ENCODE measurements at places on chromosomes 2 and 18.

GRCh38 chr2:224252631-224253030 lies 149.3 kb downstream of the FAM124B start:
- DNase-seq, result no peak

DNA sequence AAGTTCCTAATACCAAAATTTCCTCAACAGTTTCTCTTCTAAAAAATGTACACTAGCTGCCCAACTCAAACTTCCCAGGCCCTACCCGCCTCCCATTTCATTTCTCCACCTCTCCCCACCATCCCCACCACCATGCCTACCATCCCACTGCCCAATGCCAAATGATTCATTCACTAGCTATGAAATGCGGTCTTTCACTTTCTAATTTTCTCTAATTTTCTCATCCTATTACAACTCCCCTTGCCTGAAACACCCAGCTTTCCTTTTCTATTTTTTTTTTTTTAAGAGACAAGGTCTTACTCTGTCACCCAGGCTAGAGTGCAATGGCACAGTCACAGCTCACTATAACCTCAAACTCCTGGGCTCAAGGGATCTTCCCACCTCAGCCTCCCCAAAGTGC lies 38.4 kb downstream of the KIDINS220 start:
- DNase-seq, result no peak

DNA sequence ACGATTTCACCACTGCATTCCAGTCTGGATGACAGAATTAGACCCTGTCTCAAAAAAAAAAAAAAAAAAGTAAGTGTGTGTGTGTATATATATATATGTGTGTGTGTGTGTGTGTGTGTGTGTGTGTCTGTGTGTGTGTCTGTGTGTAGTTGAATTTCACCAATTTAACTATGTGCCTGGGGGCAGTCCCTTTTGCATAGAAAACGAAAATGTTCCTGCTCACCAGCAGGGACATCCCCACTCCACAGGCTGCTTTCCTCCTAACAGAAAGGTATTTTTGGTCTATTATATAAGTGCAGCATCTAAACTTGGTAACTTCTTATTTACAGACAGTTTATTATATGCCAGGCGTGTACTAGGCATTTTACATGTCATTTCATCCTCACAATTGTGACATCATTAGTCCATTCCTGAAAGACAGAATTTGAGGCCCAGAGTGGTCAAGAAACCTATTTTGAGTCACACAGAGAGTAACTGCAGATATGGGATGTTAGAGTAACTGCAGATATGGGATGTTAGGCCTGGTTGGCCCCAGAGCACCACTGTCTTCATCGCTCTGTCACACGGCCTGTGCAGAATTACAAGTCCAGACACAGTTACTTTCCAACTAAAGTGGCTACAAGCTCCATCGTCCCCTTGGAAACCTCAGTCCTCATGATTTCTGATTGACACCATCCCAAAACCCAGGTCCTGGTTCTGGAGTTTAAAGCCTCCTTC lies 9.3 kb upstream of the TTL start:
- DNase-seq, result no peak

GRCh38 chr18:55853268-55853667 lies 265.3 kb upstream of the TCF4 start:
- no peak for DNase-seq

DNA sequence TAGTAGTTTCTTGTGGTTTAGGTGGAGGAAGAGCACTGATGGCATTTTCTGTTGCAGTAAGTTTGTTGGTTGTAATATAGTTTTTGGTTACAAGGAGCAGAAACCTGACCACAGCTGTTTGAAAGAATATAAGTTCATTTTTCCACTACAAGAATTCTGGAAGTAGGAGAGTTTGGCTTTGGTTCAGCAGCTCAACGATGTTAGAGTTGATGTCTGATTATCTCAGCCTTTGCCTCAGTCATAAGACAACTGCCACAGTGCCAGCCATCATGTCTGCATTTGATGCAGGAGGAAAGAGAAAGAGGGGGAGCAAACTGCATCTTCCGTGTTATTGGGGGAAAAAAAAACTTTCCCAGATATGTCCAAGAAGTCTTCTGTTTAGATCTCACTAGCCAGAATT lies 119.1 kb downstream of the LYPD1 start:
- DNase-seq, result no peak

- no peak for DNase-seq
These were observed 5.7 kb downstream of the SLC40A1 start for GRCh38 chr2:189574793-189575475.

GRCh38 chr2:20148426-20148922 lies 76.5 kb downstream of the SDC1 start:
- no peak for DNase-seq

- no peak for DNase-seq
These were observed 53.5 kb downstream of the PPIG start for GRCh38 chr2:169637620-169638019.

DNA sequence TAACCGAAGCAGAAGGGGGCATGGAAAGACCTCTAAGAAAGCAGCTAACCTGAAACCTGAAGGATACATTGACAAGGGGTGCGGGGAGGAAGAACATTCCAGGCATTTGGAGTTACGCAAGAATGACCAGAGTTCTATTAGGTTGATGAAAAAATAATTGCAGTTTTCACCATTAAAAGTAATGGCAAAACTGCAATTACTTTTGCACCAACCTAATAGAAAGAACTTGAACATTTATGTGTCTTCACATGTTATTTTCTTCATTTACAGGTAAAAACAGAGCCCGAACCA lies 110.5 kb downstream of the LYPD6B start:
- no peak for DNase-seq

GRCh38 chr2:128639693-128640092 lies 321.0 kb upstream of the HS6ST1 start:
- no peak for DNase-seq

GRCh38 chr2:160294339-160294803 lies 94.3 kb upstream of the ITGB6 start:
- DNase-seq, result no peak

DNA sequence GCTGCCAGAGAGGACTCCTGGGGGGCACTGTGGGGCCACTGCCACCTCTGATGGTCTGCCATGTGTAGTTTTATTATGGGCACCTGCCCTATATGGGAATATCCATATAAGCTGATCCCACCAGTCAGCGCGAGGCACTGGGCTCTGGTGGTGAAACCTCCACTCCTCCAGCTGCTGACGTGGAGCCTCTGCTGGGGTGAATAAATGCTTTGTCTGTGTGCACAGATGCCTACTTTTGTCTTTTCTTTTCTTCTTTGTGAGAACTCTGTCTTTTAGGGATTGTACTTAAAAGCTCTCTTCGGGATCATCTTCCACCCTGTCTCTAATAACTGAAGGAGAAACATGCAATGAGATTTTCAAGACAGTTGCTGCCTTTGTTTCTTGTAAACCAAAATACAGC lies 68.9 kb upstream of the NCK2 start:
- no peak for DNase-seq

DNA sequence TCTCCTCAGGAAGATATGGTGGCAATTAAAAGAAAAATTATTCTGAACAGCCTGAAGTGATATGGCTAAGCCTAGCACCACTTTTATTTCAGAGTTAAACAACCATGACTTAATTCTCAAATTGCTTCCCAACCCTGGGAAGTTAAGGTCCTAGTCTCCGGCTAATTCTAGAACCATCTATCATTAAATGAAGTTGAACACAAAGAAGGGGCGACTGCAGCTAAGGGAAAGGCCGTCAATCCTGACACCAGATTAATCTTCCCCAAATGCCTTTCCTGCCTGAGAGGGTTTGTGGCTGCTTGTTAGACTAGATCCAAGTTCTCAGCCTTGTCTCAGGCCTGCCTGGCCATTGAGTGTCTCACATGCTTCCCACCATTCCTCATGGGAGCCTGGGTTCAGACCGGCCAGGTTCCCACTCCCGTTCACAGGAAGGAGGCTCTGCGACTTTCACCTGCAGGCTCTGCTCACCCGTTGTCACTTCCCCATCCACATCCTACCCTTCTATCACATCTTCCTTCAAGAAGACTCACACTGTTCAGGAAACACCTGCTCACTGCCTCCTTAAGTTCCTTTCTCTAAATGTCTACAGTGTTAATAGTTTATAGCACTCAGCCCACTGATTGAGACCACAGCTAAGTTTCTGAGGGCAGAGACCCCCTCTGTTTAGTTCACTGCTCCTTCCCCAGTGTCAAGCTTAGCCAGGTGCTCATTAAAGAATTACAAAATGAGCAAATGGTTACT lies 282.9 kb upstream of the REV1 start:
- DNase-seq, result no peak

- no peak for DNase-seq
These were observed 64.9 kb downstream of the LPIN2 start for GRCh38 chr18:2948038-2948437.

DNA sequence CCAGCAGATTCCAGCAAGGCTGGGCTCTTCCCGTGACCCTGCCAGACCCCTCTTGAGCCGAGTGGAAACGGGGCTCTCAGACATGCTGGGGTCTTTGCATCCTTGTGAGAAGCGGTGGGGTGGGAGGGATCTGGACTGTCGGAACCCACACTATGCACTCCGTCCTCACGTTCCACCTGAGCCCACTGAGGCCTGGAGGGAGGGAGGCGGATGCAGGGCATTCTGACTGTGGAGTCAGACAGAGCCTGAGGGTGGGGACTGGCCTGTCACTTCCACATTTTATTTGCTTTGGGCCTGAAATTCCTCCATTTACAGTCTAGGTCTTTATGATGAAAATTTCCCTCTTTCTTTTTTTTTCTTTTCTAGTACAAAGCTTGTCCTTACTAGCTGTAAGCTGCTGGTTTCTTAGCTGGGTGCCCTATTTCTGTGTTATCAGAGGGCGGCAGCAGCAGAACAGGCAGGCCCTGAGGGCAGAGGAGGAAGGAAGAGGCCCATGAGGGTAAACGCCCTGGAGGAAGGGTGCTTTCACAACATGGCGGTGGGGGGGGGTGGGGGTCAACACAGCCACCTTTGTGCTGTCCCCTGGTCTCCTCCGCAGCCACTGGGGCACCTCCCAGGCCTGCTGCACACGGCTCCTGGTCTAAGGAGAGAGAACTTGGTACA lies 373.5 kb upstream of the MYT1L start:
- no peak for DNase-seq

DNA sequence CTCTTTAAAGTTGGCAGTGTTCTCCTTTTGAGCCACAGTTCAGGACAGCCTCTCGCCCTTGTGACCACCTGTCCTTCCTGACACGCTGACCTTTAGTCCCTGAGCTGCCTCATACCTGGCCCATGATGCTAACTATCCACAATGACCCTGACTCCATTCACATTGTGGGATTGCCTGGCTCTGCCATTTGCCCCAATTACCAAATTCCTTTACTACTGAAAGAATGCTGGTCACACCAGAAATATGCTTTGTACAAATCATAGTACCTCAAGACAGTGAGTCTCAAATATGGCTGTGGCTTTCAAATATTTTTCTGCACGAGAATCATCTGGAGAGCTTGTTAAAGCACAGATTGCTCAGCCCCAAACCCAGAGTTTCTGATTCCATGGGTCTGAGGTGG lies 54.2 kb downstream of the LTBP1 start:
- no peak for DNase-seq

DNA sequence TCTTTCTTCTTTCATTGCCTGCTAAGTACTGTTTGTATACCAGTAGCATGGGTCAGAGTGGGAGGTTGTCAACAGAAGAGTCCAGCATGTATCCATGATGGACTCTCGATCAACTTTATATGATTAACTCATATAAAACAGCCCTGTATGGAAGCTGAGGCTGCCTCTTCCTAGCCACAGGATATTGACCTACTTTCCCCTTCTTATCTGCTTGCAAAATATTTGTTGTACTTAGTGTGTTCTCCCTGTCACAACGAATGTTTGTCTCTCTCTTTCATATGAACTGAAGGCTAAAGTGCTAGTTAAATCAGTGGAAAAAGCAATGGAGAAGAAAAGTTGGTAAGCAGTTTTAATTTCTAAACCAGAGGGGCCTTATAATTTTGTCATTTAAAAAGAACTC lies 17.8 kb downstream of the MYO1B start:
- DNase-seq, result no peak

GRCh38 chr2:42602876-42603219 lies 34.4 kb downstream of the MTA3 start:
- no peak for DNase-seq

DNA sequence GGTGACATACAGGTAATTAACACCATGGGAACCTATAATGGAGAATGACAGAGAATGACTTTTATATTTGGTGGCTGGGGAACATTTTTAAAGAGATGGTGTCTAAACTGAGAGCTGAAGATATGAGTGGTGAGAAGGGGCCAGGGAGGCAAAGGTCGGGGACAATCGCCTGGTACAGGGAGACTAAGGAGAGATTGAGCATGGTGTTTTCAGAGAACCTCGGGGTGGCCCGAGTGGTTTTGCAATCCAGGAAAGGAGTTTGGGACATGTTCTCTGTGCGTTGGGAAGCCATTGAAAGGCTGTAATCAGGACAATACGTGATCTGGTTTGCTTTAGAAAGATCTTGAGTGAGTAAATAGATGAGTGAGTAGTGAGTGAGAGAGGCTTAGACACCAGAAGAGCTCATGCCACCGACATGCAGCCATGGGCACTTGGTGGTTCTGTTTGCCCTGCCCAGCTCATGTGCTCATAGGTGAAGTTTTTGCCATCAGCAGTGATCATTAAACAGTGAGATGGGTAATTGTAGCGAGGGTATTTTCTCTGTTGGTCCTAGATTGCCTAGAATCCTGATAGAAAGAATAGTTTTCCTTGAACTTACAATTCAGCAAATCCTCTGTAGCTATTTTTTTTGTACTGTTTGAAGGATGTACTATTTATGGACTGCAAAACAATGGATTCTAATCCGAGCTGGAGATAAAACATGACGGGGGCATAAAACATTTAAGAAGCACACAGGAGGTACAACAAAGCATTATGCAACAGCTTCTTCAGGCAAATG lies 114.7 kb downstream of the SH3RF3 start:
- DNase-seq, result no peak

DNA sequence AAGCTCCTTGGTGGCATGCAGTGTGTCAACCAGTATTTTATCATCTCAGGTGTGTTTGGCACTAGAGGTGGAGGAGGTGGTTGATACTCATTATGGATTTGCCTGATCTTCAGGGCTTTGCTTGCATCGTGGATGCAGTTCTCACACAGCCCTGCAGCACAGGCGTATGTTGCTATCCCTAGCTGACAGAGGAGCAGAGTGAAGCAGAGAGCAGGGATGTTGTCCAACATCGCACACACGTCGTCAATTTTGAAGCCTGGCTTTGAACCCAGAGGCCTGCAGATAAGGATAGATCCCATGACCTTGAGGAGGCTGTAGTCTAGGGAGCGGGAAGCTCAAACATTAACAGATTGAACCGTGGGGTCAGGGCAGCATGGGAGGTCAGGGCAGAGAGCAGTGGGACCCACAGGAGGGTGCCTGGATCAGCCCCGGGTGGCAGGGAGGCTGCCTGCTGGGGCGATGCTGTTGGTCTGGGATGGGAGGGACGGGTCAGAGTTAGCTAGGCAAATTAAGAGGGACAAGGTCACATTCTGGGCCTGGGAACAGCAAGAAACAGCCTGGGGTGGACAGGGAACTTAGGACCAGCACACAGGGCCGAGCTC lies 4.2 kb downstream of the RNF144A start:
- no peak for DNase-seq
